ENCODE measurements at places on chromosomes 5 and 9.

GRCh38 chr5:146662229-146662628, 146.2 kb upstream of the GPR151 start:
- DNase-seq, result no peak

DNA sequence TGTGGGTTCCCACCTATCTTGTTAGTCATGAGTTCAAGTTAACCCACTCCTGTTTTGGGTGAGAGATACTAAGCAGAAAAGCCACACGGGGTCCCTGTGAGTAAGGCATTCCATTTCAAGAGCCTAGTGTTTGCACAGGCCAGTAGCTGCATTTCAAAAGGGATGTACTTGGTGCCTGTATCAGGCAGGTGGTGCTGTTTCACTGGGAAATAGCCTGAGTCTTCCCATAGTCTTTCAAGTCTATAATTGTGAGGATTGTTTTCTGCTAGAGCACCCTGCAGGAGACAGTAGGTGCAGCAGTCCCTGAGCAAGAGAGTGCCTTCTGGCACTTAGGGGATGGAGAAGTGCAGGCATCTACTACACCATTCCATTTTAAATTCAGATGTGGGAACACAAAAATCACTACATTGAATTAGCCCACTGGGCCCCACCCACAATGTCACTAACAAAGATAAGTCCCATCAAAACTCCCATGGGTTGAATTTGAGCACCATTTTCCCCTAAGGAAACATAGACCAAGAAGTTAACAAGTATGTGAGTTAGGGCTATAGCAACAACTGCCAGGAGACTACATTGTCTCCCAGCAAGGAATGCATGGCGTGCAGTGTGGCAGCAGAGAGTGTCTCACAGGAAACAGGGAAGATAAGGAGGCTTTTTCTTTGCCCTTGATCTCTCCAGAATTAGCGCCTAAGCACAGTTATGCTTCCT, 263.2 kb downstream of the COX7C start:
- no peak for DNase-seq

DNA sequence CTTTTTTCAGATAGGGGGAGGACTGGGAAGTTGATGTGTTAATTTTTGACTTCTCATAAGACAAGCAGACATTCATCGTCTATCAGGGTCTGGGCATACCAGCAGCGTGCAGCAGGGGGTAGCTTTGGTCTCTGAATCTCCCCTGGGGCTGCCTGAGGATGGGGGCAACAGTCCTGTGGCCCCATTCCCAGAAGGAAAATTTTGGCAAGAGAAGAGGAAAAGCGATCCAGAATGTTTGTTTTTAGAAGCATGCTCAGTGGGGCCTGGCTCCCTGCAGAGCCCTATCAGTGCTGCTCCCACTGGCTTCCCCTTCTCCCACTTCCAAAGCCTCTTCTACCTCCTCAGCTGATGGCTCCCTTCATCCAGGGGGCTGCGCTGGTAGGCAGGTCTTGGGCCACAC, 194.8 kb upstream of the IL12B start:
- DNase-seq, result no peak

DNA sequence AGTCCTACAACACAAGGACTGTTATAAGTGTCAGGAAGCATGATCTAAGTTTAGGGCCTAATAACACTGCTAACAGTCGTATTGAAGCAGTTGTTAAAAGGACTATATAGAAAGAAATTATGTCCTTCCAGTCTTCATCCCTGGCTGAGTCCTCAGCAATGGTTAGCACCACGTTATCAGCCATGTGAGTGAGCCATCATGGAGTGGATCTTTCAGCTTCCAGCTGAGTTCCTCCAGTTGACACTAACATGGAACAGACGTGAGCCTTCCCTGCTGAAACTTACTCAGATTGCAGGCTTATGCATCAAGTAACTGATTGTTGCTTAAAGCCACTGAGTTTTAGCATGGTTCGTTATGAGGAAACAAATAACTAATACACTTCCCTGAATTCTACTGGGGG, 21.5 kb upstream of the GPBP1 start:
- DNase-seq, result no peak
